Muscle of leg (tissue), 16 donors: ENCODE measurements at places on chromosomes 16 and 17. TPM values are rescaled to one million over a fixed set of nuclear protein-coding genes. Genes with fewer than 3 reads are reported as not detected.

The EFCAB13 gene
- total RNA-seq, result 6.9 TPM

The ERBB2 gene
- 80.4 TPM for total RNA-seq

GRCh38 chr16:52843381-52843780, 209.3 kb downstream of the CHD9NB start:
- no peaks in the 10 kb centered on the region for H3K4me1 ChIP-seq
- no peaks in the 10 kb centered on the region for H3K36me3 ChIP-seq
- no peak overlapping the region for H3K4me3 ChIP-seq
- no peaks in the 10 kb centered on the region for H3K27me3 ChIP-seq

The TIGD7 gene
- 11.0 TPM for total RNA-seq

GRCh38 chr16:19691161-19691711, 26.8 kb downstream of the KNOP1 start:
- DNase-seq, result peak; percentile 32
- H3K36me3 ChIP-seq, result peaks cover 45% of the 10 kb centered on the region
- H3K4me1 ChIP-seq, result peaks cover 32% of the 10 kb centered on the region
- no peaks in the 10 kb centered on the region for H3K27me3 ChIP-seq
- no peak overlapping the region for H3K27ac ChIP-seq

DNA sequence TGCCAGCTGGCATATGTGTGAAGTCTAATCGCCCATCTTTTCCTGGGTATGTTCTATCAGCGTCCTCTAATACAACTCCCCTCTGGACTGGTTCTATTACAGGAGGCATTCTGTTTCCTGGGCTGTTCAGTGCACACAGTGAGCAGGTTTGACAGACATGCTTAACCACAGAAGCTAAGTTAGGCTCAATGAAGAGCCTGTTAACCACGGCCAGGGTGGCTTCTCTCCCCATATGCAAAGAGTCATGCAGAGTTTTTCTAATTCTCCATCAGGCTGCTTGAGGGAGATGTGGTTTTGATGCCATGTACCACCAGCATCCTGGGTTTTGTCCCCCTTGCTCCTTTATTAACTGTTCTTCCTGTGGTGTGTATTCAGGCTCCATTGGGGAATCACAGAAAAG, 57.2 kb upstream of the ALOX12 start:
- no peaks in the 10 kb centered on the region for H3K36me3 ChIP-seq
- no peaks in the 10 kb centered on the region for H3K27me3 ChIP-seq
- H3K4me3 ChIP-seq, result no peak overlapping the region
- H3K27ac ChIP-seq, result no peak overlapping the region
- no peak for DNase-seq

The KRT36 gene
- total RNA-seq, result not detected

- peaks cover 19% of the 10 kb centered on the region for H3K4me1 ChIP-seq
- H3K36me3 ChIP-seq, result peaks cover 3% of the 10 kb centered on the region
- no peak overlapping the region for H3K27ac ChIP-seq
- H3K27me3 ChIP-seq, result no peaks in the 10 kb centered on the region
- no peak for DNase-seq
Observed at GRCh38 chr16:53911513-53911912, 207.6 kb downstream of the FTO start.

DNA sequence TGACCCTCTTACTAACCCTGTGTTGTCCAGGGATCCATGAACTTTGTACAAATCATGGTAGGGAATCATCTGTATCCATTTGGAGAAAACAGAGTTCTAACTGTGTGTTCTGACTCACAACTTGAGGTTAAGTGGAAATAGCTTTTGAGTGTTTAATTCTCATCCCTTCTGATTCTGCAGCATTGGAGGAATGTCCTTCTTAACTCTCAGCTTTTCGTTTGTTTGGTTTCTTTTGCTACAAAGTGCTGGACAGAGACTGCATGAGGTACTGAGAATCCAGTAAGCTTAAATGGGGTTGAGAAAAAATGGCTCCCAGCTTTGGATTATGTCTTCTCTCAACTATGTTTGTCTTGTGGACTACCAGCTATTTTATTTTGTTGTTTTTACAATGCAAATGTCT, 352.1 kb upstream of the KIF2B start:
- H3K27me3 ChIP-seq, result no peaks in the 10 kb centered on the region
- DNase-seq, result no peak
- H3K36me3 ChIP-seq, result no peaks in the 10 kb centered on the region
- no peak overlapping the region for H3K27ac ChIP-seq
- H3K4me1 ChIP-seq, result no peaks in the 10 kb centered on the region

GRCh38 chr16:47507701-47508100, 46.6 kb downstream of the PHKB start:
- peaks cover 29% of the 10 kb centered on the region for H3K36me3 ChIP-seq
- no peaks in the 10 kb centered on the region for H3K27me3 ChIP-seq
- no peak overlapping the region for H3K27ac ChIP-seq

The MEIOB gene
- total RNA-seq, result not detected

- H3K4me1 ChIP-seq, result peaks cover 7% of the 10 kb centered on the region
- no peaks in the 10 kb centered on the region for H3K27me3 ChIP-seq
- H3K36me3 ChIP-seq, result peaks cover 16% of the 10 kb centered on the region
- H3K4me3 ChIP-seq, result no peak overlapping the region
- no peak overlapping the region for H3K27ac ChIP-seq
- no peak for DNase-seq
Observed at GRCh38 chr16:31718998-31719397, 154.6 kb upstream of the ZNF267 start.

DNA sequence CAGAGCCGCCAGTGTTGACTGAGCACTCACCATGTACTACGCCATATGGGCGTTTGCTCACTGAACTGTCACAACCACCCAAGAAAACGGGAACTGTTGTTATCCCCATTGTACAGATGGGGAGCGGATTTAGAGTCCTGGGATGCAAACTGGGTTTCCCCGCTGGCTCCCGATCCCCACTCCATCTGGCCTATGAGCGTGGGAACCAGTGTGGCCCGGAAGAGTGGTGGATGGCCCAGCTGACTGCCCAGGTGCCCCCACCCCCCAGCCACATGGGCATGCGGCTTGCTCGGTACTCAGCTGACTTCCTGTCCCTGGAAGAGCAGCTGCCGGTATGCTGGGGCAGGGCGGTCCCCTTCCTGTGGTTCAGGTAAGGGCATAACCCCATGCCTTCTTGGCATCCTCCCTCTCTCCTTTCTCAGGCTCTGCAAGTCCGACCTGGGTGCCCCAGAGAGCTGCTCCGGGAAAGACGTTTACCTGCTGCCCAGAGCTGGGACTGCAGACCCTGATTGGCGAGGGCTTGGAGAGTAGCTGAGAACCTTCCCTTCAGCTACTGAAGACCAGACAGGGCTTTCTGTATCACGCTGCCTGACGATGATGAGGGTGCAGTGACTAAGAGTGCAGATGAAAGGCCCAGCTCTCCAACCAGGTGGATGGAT, 16.2 kb downstream of the SOCS3 start:
- H3K27me3 ChIP-seq, result no peaks in the 10 kb centered on the region
- H3K27ac ChIP-seq, result peak overlapping the region; percentile 92
- no peak overlapping the region for H3K4me3 ChIP-seq
- peaks cover 56% of the 10 kb centered on the region for H3K4me1 ChIP-seq
- peak; percentile 47 for DNase-seq

GRCh38 chr16:67258161-67258835, 9.5 kb downstream of the SLC9A5 start:
- DNase-seq, result no peak
- H3K4me3 ChIP-seq, result no peak overlapping the region
- H3K27ac ChIP-seq, result no peak overlapping the region
- no peaks in the 10 kb centered on the region for H3K27me3 ChIP-seq
- no peaks in the 10 kb centered on the region for H3K36me3 ChIP-seq

DNA sequence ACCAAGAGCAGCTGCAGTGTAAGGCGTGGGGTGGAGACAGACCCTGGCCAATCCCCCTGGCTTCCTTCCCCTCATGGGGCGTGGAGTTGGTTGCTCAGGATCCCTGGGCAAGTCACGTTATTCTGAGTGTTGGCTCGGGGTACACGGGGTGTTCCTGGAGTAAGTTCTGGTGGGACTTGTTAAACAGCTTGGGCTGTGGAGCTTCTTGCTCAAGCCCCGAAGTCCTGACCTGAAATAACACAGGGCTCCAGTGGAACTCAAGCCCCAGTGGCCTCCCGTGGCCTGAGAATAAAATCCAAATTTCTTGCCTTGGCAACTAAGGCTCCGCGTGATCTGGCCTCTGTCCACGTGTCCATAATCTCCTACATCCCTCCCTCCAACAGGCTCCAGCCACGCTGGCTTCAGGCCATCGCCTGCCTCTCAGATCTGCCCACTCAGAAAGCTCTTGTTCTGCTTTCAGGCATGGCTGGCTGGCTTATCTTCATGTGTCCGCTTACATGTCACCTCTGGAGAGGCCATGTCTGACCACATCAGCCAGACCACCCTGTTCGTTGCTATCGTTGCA, 49.3 kb upstream of the BCO1 start:
- H3K4me3 ChIP-seq, result no peak overlapping the region
- peak; percentile 45 for DNase-seq
- no peak overlapping the region for H3K27ac ChIP-seq
- peaks cover 2% of the 10 kb centered on the region for H3K27me3 ChIP-seq
- H3K4me1 ChIP-seq, result peaks cover 7% of the 10 kb centered on the region
- no peaks in the 10 kb centered on the region for H3K36me3 ChIP-seq

GRCh38 chr17:29237476-29238132, 9.1 kb upstream of the CRYBA1 start:
- no peaks in the 10 kb centered on the region for H3K27me3 ChIP-seq
- H3K27ac ChIP-seq, result no peak overlapping the region
- H3K36me3 ChIP-seq, result no peaks in the 10 kb centered on the region

- no peak overlapping the region for H3K4me3 ChIP-seq
- H3K4me1 ChIP-seq, result no peaks in the 10 kb centered on the region
- DNase-seq, result no peak
- H3K36me3 ChIP-seq, result no peaks in the 10 kb centered on the region
- H3K27ac ChIP-seq, result no peak overlapping the region
- H3K27me3 ChIP-seq, result no peaks in the 10 kb centered on the region
Observed at GRCh38 chr16:50252874-50253513, 13.4 kb upstream of the ADCY7 start.

The CCDC200 gene
- total RNA-seq, result not detected

DNA sequence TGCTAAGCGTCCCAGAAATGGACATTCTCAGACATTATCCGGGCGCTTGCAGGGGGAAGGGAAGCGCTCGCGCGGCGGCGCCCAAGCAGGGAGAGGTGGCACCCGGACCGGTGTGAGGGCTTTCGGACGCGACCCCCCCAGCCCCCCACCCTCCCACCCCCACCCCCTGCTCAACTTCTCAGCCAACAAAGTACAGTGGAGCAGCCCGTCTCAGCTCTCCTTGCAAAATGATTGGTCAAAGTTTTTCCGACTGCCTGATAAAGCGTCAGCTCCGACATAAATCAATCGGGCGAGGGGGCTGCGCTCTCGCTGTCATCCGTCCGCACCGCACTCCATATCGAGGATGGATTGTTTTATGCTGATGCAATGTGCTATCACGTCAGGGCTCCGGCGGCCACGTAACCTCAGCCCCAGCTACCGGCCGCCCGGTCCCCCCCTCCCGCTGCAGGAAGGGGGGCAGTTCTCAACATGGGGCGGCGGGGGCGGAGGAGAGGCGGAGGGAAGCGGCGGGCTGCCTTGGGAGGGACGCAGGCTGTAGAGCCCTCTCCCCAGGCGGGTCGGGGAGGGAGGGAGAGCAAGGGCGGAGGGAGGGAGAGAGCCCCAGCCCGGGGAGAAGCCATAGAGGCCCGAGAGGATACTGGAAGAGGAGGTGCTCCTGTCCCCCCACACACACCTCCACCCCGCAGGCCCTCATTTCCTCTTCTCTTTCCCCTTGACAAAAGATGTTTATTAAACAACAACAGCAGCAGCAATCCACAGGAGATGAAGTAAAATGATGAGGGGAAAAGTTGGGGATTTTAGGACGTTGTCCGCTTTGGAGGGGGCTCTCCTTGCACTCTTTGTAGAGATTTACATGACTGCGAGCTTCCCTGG, at the start of gene HOXB9:
Gene HOXB9 (minus strand): TSS at position 114 of the 873 bp plus-strand sequence. CDS start 89 bp downstream, at position 25.
- H3K27me3 ChIP-seq, result peaks cover 97% of the 10 kb centered on the region
- H3K4me3 ChIP-seq, result peak within 1 kb of the TSS; percentile 23
- H3K36me3 ChIP-seq, result no peaks in the 10 kb centered on the region
- H3K4me1 ChIP-seq, result peaks cover 21% of the 10 kb centered on the region
- no peak for DNase-seq

The SALL1 gene
- under 0.01 TPM for total RNA-seq

DNA sequence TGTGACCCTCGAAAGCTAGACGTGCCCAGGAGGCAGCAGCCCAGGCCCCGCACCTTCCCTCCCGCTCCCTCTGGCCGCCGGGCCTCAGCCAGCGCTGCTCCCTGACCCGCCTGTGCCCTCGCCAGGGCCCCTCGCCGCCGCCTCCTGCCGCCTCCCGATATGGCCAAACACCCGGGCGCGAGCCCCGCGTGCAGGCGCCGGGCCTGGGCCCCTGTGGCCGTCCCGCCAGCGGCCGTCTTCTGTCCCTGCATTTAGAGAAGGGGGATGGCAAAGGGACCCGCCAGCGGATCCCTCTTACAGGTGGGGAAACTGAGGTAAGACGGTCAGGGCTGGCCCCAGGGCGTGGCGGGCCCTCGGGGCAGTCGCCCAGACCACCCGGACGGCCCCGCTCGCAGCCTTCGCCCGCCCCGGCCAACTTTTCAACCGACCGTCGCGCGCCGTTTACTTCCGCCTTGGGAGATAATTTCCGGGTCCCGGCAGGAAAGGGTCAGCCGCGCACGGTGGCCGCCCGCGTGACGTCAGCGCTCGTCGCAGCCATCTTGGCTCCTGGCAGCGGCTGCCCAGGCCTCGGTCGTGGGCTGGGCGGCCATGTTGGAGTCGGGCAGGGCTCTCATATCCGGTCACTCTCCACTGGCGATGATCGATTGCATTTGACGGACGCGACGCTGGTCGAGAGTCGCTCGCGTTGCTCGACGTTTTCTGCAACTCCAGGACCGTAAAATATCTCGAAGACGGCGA, 7.0 kb upstream of the GNG13 start:
- H3K27me3 ChIP-seq, result peaks cover 22% of the 10 kb centered on the region
- peak overlapping the region; percentile 73 for H3K4me3 ChIP-seq
- peak; percentile 96 for DNase-seq
- H3K4me1 ChIP-seq, result peaks cover 24% of the 10 kb centered on the region
- H3K36me3 ChIP-seq, result no peaks in the 10 kb centered on the region

DNA sequence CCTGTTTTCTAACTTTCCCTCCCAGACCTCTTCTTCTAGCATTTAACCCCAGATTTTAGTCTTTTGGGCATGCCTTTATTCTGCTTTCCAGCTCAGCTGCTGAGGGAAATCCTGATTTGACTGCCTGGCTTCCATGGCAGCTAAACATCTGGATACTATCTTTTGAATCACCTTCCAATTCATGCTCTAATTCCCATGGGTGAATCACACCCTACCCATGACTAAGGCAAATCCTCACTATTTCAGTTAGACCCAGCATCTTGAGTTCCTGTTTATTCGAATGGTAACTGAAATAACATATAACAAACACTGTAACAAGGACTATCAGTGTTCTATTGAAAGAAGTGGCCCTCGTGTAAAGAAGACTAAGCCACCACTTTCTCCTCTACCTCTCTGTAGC, 29.8 kb downstream of the CA10 start:
- peak; percentile 26 for DNase-seq
- H3K36me3 ChIP-seq, result no peaks in the 10 kb centered on the region
- H3K4me3 ChIP-seq, result no peak overlapping the region
- no peak overlapping the region for H3K27ac ChIP-seq
- no peaks in the 10 kb centered on the region for H3K27me3 ChIP-seq

The SEPTIN1 gene
- total RNA-seq, result 0.18 TPM

DNA sequence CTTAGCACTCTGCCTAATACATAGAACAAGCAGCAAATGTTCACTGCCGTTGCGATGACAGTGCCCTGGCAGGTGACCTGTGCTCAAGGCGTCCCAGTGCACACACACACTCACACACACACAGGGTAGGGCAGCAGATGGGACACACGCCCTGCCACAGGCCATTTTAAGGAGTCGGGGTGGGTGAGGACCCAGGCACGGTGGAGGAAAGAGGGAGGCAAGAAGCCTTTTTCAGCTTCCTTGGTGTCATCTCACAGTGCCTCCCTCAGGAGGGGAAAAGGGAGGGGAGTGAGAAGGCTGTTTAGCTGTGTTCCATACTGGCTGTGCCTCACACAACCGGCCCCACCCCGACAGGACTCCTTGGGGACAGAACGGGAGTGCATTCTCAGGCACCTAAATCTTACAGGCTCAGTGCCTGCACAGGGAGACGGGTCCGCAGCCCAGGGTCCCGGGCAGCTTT, 1.5 kb downstream of the PITPNM3 start:
- peaks cover 52% of the 10 kb centered on the region for H3K4me1 ChIP-seq
- H3K36me3 ChIP-seq, result no peaks in the 10 kb centered on the region
- no peak for DNase-seq
